ENCODE measurements at places on chromosomes 16 and 17.

- no peak for DNase-seq
Observed at GRCh38 chr16:27181019-27181790, 22.1 kb upstream of the KDM8 start.

GRCh38 chr16:82070656-82071369 lies 35.8 kb downstream of the HSD17B2 start:
- DNase-seq: no peak

DNA sequence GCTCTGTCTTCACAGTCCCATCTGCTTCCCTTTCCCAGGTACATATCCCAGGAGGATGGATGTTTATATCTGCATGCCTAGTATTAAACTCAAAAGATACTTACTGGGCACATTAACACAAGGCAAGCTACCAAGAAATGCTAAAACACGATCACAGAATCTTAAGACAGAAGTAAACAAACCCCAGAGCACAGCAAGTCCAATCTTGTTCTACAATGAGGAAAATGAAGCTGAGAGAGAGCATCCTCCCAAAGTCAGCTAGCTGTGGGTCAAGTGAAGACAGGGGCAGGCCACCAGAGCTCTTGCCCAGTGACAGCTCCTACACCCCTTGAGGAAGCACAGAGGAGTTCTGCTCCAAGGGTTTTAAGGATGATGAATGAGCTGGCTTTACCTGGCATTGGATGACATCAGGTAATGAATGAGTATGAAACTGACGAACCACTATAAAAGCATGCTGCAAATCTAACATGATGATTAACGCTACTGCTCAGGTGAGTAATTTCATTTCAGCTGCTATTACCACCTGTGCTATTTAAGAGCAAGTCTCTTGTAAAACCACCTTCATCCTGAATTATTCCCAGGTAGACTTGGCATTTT lies 20.3 kb downstream of the XPO6 start:
- DNase-seq: no peak

- DNase-seq: peak; percentile 77
Observed at GRCh38 chr16:12971241-12971640, 69.8 kb downstream of the SHISA9 start.

DNA sequence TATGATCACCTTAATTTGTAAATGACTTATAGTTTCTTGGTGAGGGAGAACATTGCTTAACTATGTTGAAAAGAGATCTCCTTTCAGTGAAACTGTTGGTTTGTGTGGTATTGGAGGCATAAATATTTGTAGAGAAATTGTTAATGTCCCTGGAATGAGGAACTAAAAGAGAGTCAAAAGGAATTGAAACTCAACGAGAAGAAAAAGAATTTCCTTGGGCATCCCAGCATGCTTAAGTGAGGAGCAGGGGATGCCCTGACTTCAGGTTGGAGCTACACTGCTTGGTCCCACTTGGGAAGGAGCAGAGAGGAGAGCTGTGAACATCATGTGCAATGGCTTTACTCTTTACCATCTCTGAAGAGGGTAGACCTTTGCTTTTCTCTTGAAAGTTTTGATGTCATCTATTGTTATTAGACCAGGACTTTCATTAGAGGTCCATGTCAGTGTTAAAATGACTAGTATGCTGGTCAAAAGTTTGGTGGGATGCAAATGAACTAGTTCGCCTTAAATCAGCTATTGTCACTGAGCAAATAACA lies 21.7 kb downstream of the KRT23 start:
- DNase-seq: no peak

GRCh38 chr16:81526935-81527334 lies 82.3 kb downstream of the CMIP start:
- DNase-seq: no peak

DNA sequence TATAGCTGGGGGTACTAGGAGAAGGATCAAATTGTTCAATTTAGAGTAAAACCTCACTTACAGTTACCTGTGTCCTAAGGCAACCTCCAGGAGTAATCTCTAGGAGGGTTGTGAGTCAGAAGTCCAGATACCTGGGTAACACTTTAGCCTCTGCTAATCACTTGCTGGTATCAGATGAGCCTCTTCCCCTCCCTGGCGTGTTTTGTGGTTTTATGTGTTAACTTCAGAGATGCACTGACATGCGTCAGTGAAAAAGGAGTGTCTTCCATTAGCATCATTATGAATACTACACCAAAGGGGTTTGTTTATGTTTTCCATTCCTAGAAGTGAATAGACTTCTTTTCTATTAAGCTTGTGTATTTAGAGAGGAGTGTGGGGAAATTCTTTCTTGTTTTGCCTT lies 208.2 kb downstream of the FTO start:
- DNase-seq: no peak

DNA sequence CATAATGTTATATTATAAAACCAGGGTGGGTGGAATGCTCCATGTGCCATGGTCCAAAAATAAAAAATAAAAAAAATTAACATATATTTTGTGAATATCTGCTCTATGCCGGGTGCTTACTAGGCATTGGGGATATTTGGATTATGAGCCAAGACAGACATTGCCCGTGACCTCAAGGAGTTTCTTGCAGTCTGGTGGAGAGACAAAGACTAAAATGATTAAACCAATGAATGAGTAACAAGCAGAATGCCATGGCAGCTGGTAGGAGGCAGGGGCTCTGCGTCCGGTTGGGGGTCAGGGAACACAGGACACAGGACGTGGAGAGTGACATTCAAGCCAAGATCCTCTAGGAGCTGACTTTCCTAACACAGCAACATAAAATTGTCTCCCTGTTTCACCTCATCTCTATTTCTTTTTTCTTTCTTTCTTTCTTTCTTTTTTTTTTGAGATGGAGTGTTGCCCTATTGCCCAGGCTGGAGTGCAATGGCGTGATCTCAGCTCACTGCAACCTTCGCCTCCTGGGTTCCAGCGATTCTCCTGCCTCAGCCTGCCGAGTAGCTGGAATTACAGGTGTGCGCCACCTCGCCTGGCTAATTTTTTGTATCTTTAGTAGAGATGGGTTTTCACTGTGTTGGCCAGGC lies 35.4 kb downstream of the RGS9 start:
- DNase-seq: no peak

GRCh38 chr17:7330638-7331015 lies 1.5 kb upstream of the NEURL4 start:
- no peak for DNase-seq

DNA sequence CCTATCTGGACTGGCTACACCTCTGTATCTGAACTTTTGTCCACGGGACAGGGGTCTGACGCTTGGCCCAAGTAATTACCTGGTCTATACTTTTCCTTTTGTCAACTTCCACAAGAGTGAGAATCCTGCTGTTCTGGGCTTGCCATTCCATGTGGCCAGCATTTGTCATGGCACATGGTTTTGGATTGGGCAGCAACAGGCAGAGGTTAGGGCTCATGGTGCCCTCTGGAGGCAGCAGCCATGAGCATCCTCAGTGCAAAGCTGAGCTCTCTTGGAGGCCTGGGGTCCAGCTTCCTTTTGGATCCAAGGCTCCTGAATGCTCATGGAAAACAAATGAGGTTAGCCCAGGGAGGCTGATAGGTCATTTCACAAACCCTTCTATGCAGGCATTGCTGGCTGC lies 7.5 kb upstream of the EDC4 start:
- DNase-seq: no peak

DNA sequence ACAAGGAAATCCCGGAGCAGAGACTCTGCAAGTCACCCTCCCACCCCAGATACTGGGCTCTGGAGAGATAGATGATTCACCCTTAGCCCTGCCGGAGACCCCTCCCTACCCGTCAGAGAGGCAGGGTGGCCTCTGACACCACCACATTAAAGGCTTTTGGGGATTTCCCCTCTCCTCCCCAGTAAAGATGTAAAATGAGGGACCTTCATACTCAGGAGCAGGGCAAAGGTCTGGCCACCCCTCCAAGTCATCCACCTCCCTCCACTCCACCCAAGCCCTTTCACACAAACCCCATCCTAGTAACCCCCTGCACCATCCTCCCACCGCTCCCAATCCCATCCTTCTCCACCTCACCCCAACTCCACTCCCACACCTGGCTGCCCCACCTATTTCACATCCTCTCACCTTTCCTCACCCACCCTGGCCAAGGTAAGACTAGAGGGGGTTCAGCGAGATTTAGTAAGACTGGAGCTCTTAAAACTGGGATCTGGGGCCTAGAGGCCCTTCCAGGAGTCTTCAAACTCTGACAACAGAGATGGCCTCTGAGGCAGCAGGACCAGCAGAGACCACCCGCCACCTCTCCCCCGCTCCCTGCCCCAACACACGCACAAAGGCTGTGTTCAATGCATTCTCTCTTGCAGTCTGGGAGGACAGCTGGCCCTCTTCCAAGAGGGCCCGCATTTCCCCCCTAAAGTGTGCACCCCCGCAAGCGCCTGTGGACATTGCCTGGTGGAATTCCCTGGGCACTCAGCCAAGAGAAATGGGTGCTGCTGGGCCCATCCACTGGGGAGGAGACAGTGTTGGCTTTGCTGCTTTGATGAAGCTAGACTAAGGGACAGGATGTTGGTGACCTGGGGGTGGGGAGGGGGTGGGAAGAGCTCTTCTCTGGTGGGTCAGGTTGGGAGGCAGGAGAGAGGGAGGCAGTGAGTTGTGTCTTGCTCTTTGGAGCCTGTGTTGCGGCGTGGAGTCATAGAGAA lies 1.1 kb downstream of the ABAT start:
- DNase-seq: no peak

GRCh38 chr16:69598045-69598444 lies 32.3 kb downstream of the NFAT5 start:
- no peak for DNase-seq

- DNase-seq: no peak
Observed at GRCh38 chr17:59178266-59178985, 22.9 kb downstream of the PRR11 start.

- no peak for DNase-seq
Observed at GRCh38 chr17:13619462-13619861, 17.7 kb upstream of the HS3ST3A1 start.

- peak; percentile 20 for DNase-seq
Observed at GRCh38 chr16:53518550-53519416, 15.8 kb upstream of the AKTIP start.

- no peak for DNase-seq
Observed at GRCh38 chr17:48453447-48453846, 23.4 kb upstream of the SKAP1 start.

Data from WERI-Rb-1 (cell line).